ENCODE measurements at places on chromosomes 6 and 20. TPM values are rescaled to one million over a fixed set of nuclear protein-coding genes. Genes with fewer than 3 reads are reported as not detected.

PROKR2 gene
- total RNA-seq: not detected

APCDD1L gene
- total RNA-seq: not detected

PPP1R3G gene
- total RNA-seq: 0.19 TPM

DNA sequence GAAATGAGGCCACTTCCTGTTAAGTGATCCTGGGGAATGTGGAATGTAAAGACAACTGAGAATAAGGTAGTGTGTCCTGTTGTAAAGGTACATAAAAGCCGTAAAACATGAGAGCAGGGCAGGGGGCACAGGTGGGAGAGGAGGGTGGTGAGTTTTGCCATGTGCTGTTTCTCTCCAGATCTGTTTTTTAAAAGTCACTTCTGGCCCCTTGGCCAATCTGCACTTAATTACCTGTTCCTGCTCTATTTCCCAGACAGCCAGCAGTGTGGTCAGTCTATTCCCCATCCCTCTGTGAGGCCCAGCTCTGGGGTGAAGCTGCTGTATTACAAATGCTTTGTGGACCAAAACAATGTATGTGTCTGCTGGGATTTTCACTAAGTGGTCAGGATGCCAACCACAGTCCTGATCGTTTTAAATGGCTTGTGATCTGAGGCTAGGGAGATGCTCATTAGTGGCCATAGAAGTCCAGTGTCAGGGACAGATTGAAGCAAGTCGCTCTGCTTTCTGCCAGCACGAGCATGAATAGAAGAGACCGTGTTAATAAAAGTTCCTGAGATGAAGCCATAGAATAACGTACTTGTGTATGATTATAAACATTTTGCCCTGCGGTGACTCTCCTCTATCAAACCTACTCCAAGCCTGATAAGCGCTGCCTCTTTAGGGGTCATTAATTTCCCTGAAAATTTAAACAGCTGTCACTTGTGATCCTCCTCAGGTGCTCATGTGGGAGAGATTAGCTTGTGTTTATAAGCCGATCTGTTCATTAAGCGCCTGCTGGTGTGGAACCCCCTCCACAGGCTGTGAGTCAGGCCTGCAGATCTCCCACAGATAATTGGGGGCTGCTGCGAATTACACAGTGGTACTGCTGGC, 111.8 kb upstream of the CENPW start:
- DNase-seq: no peak
- H3K4me1 ChIP-seq: no peaks in the 10 kb centered on the region
- H3K27me3 ChIP-seq: no peaks in the 10 kb centered on the region
- no peak overlapping the region for H3K4me3 ChIP-seq
